ENCODE measurements at places on chromosomes 4 and X. TPM values are rescaled to one million over a fixed set of nuclear protein-coding genes. Genes with fewer than 3 reads are reported as not detected.

GRCh38 chr4:42488114-42488513, 90.8 kb downstream of the SHISA3 start:
- DNase-seq, result no peak

DNA sequence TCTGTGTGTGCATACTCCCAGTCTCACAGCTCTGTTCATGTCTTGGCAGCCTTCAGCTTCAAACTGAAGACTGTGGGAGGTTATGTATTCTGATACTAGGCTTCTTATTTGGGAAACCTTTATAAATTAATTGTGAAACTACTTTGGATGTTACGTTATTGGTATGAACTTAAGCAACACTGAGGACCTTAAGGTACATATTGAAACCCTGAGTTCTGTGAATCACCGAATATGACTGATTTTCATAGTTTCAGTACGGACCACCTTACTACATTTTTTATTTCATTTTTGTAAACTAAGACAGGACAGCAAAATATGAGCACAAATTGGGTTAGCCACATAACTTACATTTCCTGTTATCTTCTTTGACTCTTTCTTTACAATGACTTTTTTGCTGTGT, 498.4 kb downstream of the PDGFC start:
- no peak for DNase-seq

DNA sequence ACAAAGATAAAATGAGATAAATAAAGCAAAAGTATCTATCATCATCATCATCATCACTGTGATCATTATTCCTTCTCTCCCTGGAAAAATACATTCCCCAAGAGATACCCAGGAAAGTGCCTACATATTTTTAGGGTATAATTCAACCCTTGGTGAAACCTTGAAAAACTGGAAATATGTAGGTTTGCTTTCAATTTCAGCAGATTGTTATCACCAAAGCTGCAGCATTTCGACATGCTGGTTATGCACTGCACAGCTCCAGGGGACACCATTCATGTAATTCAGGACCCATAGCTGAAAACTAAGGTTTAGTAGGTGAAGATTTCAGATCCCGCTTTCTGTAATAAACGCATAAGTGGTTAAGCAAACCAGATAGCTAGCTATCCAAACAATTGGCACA, 28.4 kb upstream of the FBXW7 start:
- no peak for DNase-seq

DNA sequence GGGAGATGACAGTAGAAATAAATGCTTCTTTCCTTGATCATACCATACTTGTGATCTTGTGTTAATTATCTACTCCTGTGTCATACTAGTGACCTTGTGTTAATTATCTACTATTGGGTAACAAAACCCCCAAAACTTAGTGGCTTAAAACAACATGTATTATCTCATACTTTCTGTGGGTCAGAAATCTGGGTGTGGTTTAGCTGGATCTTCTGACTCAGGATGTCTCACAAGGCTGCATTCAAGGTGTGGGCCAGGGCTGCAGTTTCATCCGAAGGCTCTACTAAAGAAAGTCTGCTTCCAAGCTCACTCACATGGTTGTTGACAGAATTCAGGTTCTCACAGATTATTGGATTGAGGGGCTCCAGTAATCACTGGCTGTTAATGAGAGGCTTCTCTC, 70.3 kb upstream of the NDP start:
- DNase-seq, result no peak

- peak; percentile 47 for DNase-seq
Measured at GRCh38 chrX:107484002-107484726, 34.7 kb downstream of the FRMPD3 start.

MGAT4D gene
- polyA plus RNA-seq, result not detected

All from hindlimb muscle (tissue), 1 donor.